Tibial nerve (tissue), 4 donors: ENCODE measurements at places on chromosomes 5 and 9. TPM values are rescaled to one million over a fixed set of nuclear protein-coding genes. Genes with fewer than 3 reads are reported as not detected.

DNA sequence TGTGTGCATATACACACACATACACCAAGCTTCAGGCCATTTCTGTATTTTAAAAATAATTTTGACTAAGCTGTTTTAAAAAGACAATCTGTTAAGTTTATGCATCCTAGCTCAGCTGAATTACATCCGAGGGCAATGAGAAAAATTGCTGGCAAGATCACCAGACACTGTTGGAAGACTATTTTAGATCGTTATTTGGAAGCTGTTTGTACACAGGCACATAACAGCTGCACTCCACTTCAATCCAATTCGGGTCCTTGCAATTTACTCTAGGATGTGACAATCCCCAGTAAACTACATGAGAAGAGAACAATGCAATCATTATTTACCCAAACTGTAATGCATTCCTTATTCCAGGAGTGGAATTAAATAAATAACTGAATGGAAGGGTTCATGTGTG lies 79.3 kb upstream of the RASA1 start:
- no peaks in the 10 kb centered on the region for H3K4me1 ChIP-seq
- no peak overlapping the region for H3K4me3 ChIP-seq
- no peaks in the 10 kb centered on the region for H3K27me3 ChIP-seq
- H3K36me3 ChIP-seq = no peaks in the 10 kb centered on the region
- no peak for DNase-seq
- no peak overlapping the region for H3K27ac ChIP-seq

- H3K36me3 ChIP-seq = no peaks in the 10 kb centered on the region
- DNase-seq = no peak
- no peaks in the 10 kb centered on the region for H3K27me3 ChIP-seq
- H3K27ac ChIP-seq = no peak overlapping the region
- no peaks in the 10 kb centered on the region for H3K4me1 ChIP-seq
Measured at GRCh38 chr5:10736354-10736753, 24.7 kb downstream of the DAP start.

- DNase-seq = no peak
- H3K36me3 ChIP-seq = no peaks in the 10 kb centered on the region
- no peak overlapping the region for H3K4me3 ChIP-seq
- no peak overlapping the region for H3K27ac ChIP-seq
Measured at GRCh38 chr5:174425271-174425963, 299.0 kb upstream of the MSX2 start.

GRCh38 chr5:51479840-51480239 lies 96.6 kb downstream of the ISL1 start:
- H3K36me3 ChIP-seq = no peaks in the 10 kb centered on the region
- no peaks in the 10 kb centered on the region for H3K4me1 ChIP-seq
- DNase-seq = no peak
- H3K4me3 ChIP-seq = no peak overlapping the region

- H3K4me1 ChIP-seq = no peaks in the 10 kb centered on the region
- peak overlapping the region; percentile 39 for H3K27ac ChIP-seq
- H3K27me3 ChIP-seq = no peaks in the 10 kb centered on the region
- no peaks in the 10 kb centered on the region for H3K36me3 ChIP-seq
Measured at GRCh38 chr5:36680066-36680465, 73.7 kb downstream of the SLC1A3 start.

- no peaks in the 10 kb centered on the region for H3K36me3 ChIP-seq
- H3K27me3 ChIP-seq = no peaks in the 10 kb centered on the region
- H3K4me3 ChIP-seq = no peak overlapping the region
Measured at GRCh38 chr5:33938881-33939280, 2.7 kb downstream of the RXFP3 start.

DNA sequence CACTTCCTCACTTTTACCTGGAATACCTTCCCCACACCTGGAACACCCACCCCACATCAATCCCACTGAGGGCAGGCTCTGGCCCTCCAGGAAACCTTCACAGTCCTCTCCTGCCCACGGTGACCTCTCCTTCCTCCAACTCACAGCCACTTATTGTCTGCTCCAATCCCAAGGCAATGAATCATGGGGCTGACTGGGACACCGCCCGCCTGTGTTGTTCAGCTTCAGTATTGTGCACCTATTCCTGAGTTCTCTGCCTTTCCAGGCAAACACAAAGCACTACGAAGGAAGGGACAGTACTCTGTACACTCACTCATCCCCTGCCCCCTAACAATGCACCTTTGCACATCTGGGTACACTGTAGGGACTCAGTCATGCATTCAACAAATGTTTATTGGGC lies 7.3 kb downstream of the PCDH1 start:
- H3K27me3 ChIP-seq = peaks cover 6% of the 10 kb centered on the region
- no peak for DNase-seq
- no peak overlapping the region for H3K4me3 ChIP-seq
- peaks cover 56% of the 10 kb centered on the region for H3K4me1 ChIP-seq
- H3K27ac ChIP-seq = no peak overlapping the region
- no peaks in the 10 kb centered on the region for H3K36me3 ChIP-seq

The CEL gene
- total RNA-seq = 1.7 TPM

The CDC25C gene
- total RNA-seq = not detected

The PCDHB12 gene
- 11.8 TPM for total RNA-seq

DNA sequence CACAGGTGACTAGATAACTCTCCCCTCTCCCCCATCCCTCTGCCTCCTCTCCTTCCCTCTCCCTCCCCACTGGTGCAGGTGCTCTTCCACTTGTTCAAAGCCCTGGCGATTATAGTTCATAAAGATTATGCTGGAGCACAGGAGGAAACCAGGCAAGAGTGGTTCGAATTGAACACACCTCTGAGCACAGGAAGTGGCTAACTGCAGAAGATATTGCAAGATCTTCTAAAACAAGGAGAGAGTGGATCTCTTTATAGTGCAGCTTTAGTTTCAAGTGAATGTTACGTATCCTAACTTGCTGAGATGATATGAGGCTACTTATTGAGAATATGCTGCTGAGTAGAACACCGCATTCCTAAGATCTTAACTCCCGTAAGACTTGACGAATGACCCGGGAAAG lies 178.4 kb downstream of the GOLPH3 start:
- DNase-seq = no peak
- no peaks in the 10 kb centered on the region for H3K36me3 ChIP-seq
- no peak overlapping the region for H3K4me3 ChIP-seq
- H3K27me3 ChIP-seq = no peaks in the 10 kb centered on the region

GRCh38 chr5:154419236-154419635 lies 26.6 kb upstream of the SAP30L start:
- no peaks in the 10 kb centered on the region for H3K4me1 ChIP-seq
- H3K27ac ChIP-seq = no peak overlapping the region

The LHFPL2 gene
- 34.3 TPM for total RNA-seq

The GPX8 gene
- total RNA-seq = 26.7 TPM

DNA sequence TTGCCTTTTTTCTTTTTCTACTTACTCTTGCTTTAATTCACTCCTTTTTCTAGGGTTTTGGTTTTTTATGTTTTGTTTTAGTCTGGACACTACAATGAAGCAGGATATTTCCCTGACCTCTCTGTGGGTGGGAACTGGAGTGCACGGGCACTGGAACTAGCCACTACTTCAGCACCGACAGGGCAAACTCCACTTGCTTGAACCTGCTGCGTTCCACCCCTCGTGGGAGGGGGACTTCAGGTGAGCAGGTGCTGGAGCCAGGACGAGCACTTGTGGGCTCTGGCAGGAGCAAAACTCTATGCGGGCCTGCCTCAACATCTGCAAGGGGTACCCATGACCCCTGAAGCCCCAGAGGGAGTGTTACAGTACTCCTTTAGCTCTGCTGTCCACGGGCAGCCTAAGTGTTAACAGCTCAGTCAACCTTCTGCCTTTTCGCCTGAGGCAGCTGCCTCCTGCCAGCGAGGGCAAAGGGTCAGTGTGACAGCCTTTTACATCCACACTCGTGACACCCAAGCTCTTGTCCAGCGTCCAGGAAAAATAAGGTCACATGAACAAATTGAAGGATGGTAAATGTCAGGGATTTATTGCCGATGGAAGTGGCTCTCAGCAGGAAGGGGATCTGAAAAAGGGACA lies 144.1 kb upstream of the NFIL3 start:
- H3K27me3 ChIP-seq = no peaks in the 10 kb centered on the region
- H3K36me3 ChIP-seq = no peaks in the 10 kb centered on the region
- no peak overlapping the region for H3K4me3 ChIP-seq
- no peak overlapping the region for H3K27ac ChIP-seq

GRCh38 chr5:17398866-17399835 lies 98.9 kb upstream of the TAF11L2 start:
- no peak for DNase-seq
- no peaks in the 10 kb centered on the region for H3K27me3 ChIP-seq
- no peaks in the 10 kb centered on the region for H3K4me1 ChIP-seq
- H3K36me3 ChIP-seq = no peaks in the 10 kb centered on the region
- no peak overlapping the region for H3K4me3 ChIP-seq

DNA sequence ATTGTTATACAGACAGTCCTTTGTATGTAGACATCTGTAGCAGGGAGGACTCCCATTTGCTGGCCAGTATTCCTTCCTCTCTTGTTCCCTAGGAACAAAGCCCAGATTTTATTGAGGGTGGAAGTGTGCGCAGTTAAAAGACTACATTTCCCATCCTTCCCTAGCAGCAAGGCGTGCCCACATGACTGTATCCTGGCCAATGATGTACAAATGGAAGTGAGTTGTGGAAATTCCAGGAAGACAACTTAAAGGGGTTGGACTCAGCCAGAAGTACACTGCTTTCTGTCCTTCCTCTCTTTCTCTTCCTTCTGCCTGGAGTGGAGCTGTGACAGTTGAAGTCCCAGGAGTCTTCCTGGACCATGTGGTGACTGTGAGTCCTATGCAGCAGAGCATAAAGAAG lies 89.0 kb downstream of the HRH2 start:
- no peaks in the 10 kb centered on the region for H3K27me3 ChIP-seq
- H3K4me1 ChIP-seq = no peaks in the 10 kb centered on the region
- no peaks in the 10 kb centered on the region for H3K36me3 ChIP-seq
- no peak for DNase-seq
- no peak overlapping the region for H3K27ac ChIP-seq

GRCh38 chr9:93043122-93043521 lies 15.4 kb upstream of the SUSD3 start:
- no peak overlapping the region for H3K4me3 ChIP-seq
- no peaks in the 10 kb centered on the region for H3K36me3 ChIP-seq
- no peaks in the 10 kb centered on the region for H3K4me1 ChIP-seq
- no peak overlapping the region for H3K27ac ChIP-seq
- DNase-seq = no peak

DNA sequence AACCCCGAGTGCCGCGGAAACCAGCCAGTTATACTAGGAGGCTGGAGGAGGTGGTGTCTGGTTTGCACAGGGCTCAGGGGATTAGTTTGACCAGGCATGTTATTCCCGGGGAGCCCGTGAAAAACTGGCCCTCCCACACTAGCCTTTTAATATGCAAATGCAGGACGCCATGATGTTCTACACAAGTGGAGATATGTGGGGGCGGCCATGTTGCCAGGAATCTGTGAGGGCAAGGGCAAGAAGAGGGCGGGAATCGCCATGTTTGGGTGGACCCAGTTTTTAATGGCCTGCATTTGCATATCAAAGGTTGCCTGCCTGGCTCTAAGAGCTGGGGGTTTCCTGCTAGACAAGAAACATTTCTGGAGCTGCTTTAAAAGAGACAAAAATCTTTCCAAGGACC lies 940.7 kb downstream of the CDH18 start:
- no peak overlapping the region for H3K27ac ChIP-seq
- DNase-seq = no peak
- H3K36me3 ChIP-seq = no peaks in the 10 kb centered on the region
- no peaks in the 10 kb centered on the region for H3K4me1 ChIP-seq
- H3K27me3 ChIP-seq = no peaks in the 10 kb centered on the region

- H3K27me3 ChIP-seq = no peaks in the 10 kb centered on the region
- H3K4me3 ChIP-seq = no peak overlapping the region
- H3K36me3 ChIP-seq = no peaks in the 10 kb centered on the region
- H3K4me1 ChIP-seq = no peaks in the 10 kb centered on the region
- DNase-seq = no peak
Measured at GRCh38 chr9:94082956-94083355, 1.3 kb upstream of the PTPDC1 start.

GRCh38 chr5:160174780-160175437 lies 54.4 kb upstream of the FABP6 start:
- peak overlapping the region; percentile 65 for H3K27ac ChIP-seq
- no peak overlapping the region for H3K4me3 ChIP-seq
- H3K27me3 ChIP-seq = no peaks in the 10 kb centered on the region
- no peak for DNase-seq
- H3K4me1 ChIP-seq = no peaks in the 10 kb centered on the region

GRCh38 chr9:97386733-97387503 lies 25.0 kb upstream of the TDRD7 start:
- H3K27me3 ChIP-seq = peaks cover 15% of the 10 kb centered on the region
- DNase-seq = peak; percentile 73
- H3K4me1 ChIP-seq = no peaks in the 10 kb centered on the region
- H3K36me3 ChIP-seq = no peaks in the 10 kb centered on the region
